Stimulated activated CD4-positive, alpha-beta T cell treated with anti-CD3 and anti-CD28 coated beads, Interleukin-12 subunit alpha, Interleukin-12 subunit beta, amount 100 ng/mL, for 48 hours (primary cell): ENCODE measurements at places on chromosomes 7 and 10.

DNA sequence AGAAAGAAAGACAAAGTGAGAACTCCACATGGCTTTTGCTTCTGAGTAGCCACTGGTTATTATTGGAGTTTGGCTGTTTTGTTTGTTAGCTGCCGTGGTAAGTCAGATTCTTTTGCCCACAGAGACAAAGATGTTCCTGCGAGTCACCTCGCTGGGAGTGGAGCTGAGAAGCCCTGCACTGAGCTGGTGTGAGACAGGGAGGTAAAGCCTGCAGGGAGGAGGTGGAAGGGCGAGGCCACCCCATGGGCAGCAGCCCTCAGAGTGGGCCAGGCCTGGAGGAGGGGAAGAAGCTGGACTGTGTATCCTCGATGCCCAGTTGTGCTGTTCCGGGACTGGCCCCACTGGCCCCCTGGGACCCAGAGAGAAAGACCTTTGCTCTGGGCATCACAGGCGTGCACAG, 14.3 kb upstream of the NOM1 start:
- no peak for DNase-seq

DNA sequence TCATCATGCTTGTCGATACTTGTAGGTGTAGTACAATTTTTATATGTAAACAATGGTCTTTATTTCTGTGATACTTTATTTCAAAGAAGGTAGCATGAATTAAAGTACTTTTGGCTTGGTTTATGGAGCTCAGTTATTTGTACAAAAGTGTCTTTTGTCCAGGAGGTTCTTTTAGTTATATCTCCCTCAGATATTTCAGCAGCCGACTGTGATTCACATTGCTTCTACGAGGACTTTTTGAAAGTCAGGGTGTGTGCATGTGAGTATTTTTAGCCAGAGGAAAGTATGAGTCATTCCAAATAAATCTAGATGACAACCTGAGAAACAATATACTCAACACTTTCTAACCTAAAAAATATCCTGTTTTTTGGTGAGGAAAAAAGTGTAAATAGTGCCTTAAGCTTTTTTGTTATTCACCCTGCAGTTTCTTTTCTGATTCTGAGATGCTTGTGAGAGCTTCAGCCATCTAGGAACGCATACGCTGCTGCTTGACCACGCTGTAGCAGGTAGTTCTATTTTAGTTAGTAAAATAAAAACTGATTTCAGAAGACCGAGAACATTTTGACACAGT, 595 bp upstream of the SUN1 start:
- DNase-seq, result no peak

- DNase-seq, result no peak
Measured at GRCh38 chr10:33487014-33487776, 152.7 kb upstream of the NRP1 start.

GRCh38 chr7:88185650-88186049, 34.2 kb downstream of the SRI start:
- no peak for DNase-seq

GRCh38 chr7:12771378-12771877, 84.0 kb downstream of the ARL4A start:
- no peak for DNase-seq

DNA sequence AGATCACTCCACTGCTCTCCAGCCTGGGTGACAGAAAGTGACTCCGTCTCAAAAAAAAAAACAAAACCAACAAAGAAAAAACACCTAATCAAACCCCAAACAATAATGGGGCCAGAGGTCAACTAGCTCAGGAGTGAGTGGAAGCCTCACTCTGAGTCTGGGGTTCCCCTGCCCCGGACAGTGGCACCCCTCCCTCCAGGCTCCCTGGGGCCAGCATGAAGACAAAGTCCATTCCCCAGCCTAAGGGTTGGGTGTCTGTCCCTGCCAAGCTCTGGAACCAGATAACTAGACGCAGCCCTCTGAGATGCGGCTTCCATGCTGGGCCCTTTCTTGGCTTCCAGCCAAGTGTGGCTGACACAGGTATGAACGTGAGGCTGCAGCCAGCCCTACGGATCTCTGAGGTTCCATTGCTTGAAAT, 1.7 kb upstream of the FUOM start:
- no peak for DNase-seq
